ENCODE measurements at places on chromosomes 13 and 19.

GRCh38 chr13:91302111-91302510 lies 45.4 kb upstream of the MIR17HG start:
- DNase-seq = no peak

GRCh38 chr13:109226631-109227030 lies 559.8 kb downstream of the IRS2 start:
- no peak for DNase-seq

DNA sequence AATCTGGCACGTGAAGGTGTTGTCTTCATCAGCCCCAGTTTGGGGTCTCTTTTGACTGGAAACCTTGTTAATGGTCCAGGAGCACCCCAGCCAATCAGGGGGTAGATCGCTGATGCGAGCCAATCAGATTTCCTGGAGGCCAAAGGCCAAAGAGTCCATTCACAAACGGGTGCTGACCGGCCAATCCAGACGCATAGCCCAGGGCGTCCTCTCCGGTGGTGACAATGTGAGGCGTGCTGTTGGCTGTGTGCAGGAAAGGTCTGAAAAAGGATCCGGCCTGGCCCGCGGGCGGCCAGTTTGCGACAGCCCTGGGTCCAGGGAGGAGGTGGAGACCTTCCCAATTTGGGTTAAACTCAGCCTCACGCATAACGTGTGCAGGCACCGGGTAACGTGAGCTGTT lies 3.1 kb downstream of the MAST3 start:
- DNase-seq = no peak

GRCh38 chr13:40897053-40897452 lies 107.6 kb downstream of the SLC25A15 start:
- DNase-seq = no peak

DNA sequence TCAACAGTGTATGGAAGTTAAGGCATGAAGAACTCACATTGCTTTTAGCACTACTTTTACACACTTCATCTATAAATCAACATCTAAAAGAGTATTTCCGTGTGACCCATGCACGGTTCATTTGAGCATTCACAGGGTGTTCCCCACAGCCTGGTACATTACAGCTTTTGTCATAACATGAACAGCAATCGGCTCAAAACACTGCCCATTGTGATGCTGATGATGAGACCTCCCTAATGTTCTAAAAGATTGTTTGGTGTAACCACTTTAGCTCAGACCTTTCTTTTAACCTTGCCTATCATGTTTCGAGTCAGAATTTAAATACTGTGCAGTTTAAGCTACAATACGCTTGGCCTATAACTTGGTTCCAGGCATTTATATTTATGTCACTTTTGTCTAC lies 4.1 kb upstream of the KLF5 start:
- no peak for DNase-seq

DNA sequence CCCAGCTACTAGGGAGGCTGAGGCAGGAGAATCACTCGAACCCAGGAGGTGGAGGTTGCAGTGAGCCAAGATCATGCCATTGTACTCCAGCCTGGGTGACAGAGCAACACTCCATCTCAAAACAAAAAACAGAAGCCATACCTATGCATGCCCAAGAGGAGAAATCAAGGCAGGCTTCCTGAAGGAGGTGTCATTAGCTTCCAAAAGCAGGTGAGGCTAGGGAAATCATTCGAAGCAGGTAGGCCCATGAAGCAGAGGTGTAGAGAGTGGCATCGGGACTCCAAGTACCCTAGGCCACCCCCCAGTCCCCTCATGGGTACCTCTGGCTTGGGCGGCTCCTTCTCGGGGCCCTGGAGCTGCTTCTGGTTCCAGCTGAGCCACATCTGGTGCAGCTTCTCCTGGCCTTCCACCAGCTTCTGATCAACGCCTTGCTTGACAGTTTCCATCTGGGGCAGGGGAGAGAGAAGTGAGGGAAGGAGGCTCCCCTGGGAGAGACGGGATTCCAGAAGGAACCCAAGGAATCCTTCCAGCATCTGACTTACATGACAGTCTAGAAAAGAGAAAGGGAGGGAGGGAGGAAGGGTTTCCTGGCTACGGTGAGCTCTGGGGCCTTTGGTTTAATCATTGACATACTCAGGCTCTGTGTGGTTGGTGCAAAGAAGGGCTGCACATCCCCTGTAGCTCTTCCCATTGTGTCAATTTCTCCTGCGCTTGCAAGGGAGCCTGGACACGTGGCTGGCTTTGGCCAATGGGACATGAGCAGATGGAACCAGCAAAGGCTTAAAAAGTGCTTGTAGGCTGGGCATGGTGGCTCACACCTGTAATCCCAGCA lies 13.1 kb upstream of the TICAM1 start:
- DNase-seq = no peak

All from stimulated activated CD8-positive, alpha-beta memory T cell treated with anti-CD3 and anti-CD28 coated beads, Interleukin-4, amount 100 ng/mL, for 4 hours (primary cell).